ENCODE measurements at places on chromosomes 13 and 19.

- no peak for DNase-seq
Observed at GRCh38 chr13:30247406-30247805, 59.9 kb downstream of the KATNAL1 start.

DNA sequence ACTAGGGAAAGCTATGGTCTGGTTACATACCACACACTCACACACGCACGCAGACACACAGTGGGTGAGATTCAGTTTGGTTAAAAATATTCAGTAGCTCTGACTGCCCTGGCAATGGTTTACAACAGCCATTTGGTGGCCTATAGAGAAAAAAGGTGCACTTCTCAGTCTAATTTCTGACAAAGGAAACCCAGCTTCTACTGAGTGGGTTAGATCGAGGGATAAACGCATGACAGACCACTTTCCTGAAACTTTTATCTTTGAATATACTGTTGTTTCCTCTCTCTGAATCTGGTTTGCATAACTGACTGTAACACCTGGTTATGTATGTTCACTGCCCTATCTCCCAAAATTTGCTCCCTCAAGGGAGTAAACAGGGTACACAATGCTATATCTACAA lies 2.5 kb downstream of the LIG4 start:
- no peak for DNase-seq

- DNase-seq, result no peak
Observed at GRCh38 chr19:14381689-14382474, 638 bp downstream of the ADGRE5 start.

DNA sequence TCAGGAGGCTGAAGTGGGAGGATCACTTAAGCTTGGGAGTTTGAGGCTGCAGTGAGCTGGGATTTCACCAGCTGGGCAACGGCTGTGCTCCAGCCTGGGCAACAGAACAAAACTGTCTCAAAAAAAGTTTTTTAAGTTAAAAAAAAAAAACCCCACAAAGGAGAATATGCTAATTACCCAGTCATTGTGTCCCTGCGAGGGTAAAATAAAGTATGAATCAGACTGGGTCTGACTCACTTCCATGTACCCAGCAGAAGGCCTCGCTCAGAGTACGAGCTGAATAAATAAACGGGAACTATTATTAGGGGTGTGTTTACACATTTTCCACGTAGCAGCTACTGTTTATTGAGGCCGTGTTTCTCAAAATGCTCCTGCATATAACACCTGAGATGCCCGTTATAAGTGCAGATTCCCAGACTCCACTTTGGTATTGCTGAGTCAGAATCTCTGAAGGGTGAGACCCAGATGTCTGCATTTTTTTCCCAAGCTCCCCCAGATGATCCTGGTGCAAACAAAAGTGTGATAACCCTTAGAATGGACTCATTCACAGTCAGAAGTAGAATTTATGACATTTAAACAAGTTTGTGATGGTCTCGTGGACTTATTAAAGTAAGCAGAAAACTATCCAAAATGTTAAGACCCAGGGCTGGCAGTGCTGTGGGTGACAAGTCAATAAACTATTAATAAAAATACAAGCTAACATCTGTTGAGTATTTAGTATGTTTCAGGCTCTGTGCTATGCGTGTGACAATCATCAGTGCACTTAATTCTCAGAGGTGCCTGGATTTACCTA lies 28.2 kb downstream of the KCNC3 start:
- DNase-seq, result no peak

DNA sequence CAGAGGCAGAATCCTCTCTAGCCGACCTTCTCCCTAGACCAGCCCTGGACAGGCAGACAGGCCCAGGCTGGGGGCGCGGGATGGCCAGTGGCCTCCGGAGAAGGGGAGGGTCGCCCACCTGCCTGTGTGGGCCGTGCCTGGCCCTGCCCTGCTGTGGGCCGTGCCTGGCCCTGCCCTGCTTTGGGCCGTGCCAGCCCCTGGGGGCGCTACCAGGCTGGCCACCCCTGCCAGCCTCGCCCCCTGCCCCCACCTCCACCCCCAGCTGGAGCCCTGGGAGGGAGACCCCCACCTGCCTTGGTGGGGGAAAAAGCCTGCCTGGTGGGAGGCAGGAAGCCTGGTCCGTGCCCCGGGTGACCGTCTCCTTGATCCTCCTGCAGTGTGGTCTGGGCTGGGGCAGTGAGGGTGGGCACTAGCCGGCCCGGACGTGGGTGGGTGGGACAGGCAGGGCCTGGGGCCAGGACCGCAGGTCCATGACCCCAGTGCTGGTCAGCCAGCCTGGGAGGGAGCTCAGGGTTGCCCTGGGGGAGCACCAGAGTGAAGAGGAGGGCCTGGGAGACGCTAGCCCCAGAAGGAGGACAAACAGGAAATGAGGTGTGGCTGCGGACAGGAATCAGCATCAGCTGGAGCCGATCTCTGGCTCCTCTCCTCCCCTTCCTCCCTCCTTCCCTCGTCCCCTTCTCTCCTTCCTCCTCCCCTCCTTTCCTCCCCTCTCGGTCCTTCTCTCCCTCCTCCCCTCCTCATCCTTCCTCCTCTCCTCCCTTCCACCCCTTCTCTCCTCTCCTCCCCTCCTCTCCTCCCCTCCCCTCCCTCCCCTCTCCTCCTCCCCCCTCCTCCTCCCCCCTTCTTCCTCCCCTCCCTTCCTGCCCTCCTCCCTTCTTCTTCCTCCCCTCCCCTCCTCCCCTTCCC lies 5.1 kb upstream of the MKNK2 start:
- no peak for DNase-seq

DNA sequence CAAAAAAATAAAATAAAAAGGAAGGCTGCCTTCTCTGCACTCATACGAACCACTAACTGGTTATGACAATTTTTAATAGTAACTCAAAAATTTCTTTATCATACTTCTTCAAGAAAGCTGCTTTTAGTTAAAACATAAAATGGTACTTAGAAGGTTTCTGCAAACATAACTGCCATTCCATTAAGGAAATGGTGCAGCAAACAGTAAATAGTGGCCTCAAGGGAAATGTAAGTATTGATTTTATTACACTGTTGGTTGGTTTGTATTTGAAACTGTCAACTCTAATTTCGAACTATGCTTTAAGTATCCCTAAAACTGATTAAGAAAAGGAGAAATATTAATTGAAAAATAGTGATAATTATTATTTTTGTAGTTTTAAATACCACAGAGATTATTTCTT lies 278.0 kb downstream of the DACH1 start:
- DNase-seq, result no peak

DNA sequence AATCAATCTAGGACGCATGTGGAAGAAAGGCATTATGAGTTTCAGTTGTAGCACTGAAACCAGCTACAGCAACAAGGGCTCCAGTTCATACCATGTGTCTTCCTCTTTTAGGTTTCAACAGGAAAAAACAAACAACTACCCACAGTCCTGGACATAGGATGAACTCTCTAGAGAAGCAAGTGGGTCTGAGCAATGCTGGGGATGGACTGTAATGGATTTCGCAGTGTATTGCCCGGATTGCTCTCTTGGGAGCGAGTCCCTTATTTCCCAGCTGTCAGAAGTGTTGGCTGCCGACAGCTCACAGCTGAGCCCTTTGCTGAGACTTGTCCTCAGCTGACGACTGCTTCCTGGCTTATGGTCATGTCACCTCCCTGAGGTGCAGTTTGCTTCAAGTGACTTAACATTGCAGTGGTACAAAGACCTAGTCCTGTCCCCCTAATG lies 12.1 kb upstream of the MYCBP2 start:
- no peak for DNase-seq

GRCh38 chr19:50721441-50722137 lies 1.6 kb upstream of the CLEC11A start:
- no peak for DNase-seq

- DNase-seq, result no peak
Observed at GRCh38 chr13:41049480-41050440, 11.5 kb upstream of the WBP4 start.

DNA sequence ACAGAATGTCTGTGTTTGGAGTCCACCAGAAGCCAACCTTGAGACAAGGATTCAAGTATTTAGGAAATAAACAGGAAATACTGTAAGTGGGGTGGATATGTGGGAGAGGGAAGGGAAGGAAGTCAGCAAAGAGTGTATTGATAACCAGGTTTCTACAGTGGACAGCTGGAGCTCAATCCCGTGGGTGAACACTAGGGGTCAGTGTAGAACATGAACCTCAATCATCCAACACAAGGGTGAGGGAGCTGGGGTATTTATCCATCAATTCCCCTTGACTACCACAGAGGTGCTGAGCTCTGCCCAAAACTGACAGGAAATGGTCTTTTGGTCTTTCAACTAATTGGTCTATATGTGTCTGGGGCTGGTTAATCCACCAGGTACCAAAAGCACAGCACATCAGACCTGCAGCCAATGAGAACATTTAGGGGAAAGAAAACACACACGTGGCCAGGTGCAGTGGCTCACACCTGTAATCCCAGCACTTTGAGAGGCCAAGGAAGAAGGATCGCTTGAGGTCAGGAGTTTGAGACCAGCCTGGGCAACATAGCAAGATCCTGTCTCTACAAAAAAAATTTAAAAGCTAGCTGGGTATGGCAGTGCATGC lies 5.6 kb upstream of the SYDE1 start:
- DNase-seq, result no peak

GRCh38 chr19:10601999-10602329 lies 14.9 kb upstream of the AP1M2 start:
- DNase-seq, result no peak
